Activated naive CD8-positive, alpha-beta T cell treated with anti-CD3 and anti-CD28 coated beads for 36 hours (primary cell): ENCODE measurements at places on chromosomes 5 and 9. TPM values are rescaled to one million over a fixed set of nuclear protein-coding genes. Genes with fewer than 3 reads are reported as not detected.
A peak's percentile ranks its signal among the peaks of the same experiment; 100 is the strongest.

Gene PCDHGB4
- not detected for total RNA-seq

Gene DNAJC18
- 20.5 TPM for total RNA-seq

Gene EDIL3
- not detected for total RNA-seq

GRCh38 chr5:67896311-67896929, 319.1 kb upstream of the PIK3R1 start:
- DNase-seq, result no peak

GRCh38 chr5:1593903-1594356, 70.2 kb upstream of the LPCAT1 start:
- DNase-seq, result no peak

Gene LCN9
- not detected for total RNA-seq

- no peak for DNase-seq
Observed at GRCh38 chr5:139908749-139909148, 113.1 kb downstream of the PSD2 start.

DNA sequence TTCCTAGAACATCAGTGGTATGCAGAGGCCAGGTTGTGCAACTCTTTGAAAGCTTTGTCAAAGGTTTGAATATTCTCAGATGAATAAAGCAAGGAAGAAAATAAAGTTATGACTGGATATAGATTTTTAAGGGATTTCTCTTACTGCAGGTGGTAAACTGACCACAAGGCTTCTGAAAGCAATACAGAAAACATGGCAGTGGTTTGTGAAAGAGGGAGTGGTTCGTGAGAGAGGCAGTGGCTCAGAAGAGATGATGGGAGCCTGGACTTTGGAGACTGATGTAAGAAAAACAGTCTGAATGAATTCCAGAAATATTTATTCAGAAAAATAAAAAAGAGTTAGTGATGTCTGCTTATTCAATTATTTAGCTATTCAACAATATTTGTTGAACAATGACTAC, 380.4 kb upstream of the CTNND2 start:
- DNase-seq, result no peak

- DNase-seq, result no peak
Observed at GRCh38 chr5:81783401-81783800, 32.5 kb upstream of the SSBP2 start.

- no peak for DNase-seq
Observed at GRCh38 chr5:141121563-141121962, at the start of gene PCDHB4. TSS of gene PCDHB4 (plus strand) at chr5:141121818. CDS start at chr5:141121999, 181 bp downstream.

GRCh38 chr9:104238668-104239067, 144.6 kb downstream of the SMC2 start:
- DNase-seq, result no peak

DNA sequence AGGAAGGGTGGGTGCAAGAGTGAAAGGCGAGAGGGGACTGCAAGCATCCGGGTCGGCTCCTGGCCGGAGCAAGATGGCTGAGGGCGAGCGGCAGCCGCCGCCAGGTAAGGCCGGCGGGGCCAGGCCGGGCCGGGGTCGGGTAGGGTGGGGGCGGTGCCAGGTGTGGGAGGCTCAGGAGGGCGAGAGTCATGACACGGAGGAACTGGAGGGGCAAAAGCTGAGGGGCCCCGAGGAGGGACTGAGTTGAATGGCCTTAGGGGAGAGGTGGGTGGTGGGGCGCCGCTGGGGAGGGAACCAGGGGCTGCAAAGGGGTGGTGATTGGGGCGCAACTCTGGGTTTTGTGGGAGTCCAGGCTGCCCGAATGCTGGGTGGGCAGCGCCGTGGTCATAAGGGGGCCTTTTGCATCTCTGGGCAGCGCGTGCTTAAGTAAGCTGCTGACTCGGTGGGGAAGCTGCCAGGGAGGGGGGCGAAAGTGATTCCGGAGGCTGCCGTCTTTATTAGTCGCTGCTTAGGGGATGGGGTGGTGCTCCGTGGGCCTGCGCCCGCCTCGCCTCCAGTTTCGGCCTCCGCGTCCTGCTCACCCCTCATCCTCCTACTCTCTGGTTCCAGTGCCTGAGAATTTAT, 425 bp downstream of the PTPA start:
- peak; percentile 40 for DNase-seq

- DNase-seq, result no peak
Observed at GRCh38 chr5:68490406-68490805, 274.9 kb downstream of the PIK3R1 start.

DNA sequence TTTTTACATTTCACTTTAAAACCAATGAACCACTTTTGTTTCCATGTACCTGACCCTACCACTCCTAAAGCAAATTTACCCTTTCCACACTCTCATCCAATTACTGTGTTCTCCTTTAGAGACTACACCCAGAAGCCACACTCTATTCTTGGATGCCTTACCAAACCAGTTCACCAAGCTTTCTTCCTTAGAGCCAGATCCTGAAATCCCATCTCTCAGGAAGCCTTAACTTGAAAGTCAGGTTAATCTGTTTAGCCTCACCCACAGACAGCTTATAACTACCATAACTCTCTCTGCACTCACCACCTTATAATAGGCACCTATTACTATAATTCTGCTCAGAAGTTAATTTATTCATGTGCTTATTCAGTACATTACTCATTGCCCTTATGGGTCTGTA, 4.3 kb downstream of the CSNK1A1 start:
- no peak for DNase-seq

DNA sequence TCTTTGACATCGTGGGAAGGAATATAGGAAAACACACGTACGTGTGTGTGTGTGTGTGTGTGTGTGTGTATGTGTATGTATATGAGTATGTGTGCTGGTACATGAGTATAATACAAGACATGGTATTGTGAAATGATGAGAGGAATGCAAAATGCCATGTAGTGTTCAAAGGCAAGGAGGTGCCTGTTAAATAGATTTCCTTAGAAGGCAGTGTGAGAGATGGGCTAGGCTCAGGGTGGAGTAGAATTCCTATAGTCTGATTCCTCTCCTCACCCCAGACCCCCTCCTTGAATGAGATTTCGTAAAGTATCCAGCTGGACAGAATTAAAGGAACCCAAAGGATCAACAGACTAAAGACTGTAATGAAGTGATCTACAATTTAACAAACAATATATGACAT, 11.1 kb downstream of the GPR21 start:
- no peak for DNase-seq

- no peak for DNase-seq
Observed at GRCh38 chr9:89482056-89482851, 15.7 kb downstream of the SEMA4D start.

DNA sequence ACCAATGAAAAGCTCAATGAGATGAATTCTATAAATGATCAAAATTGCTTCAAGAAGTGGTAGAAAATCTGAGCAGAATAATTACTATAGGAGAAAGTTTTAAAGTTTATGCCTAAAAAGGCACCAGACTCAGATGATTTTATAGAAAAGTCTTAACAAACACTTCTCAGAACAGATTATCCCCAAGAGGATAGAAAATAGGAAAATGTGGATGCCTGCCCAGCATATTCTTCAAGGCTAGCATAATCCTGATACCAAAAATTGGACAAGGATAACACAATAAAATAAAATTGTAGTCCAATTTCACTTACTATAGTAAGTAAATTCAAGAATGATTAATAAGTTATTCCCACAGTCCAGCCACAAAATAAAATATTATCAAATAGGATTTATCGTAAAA, 397.0 kb downstream of the NR2F1-AS1 start:
- DNase-seq, result no peak
